HS-27A (cell line): ENCODE measurements at places on chromosomes 6 and 20.

GRCh38 chr6:147087641-147088040 lies 116.6 kb upstream of the STXBP5 start:
- no peak for DNase-seq

GRCh38 chr6:167643223-167643622 lies 183.5 kb upstream of the AFDN start:
- DNase-seq, result no peak

DNA sequence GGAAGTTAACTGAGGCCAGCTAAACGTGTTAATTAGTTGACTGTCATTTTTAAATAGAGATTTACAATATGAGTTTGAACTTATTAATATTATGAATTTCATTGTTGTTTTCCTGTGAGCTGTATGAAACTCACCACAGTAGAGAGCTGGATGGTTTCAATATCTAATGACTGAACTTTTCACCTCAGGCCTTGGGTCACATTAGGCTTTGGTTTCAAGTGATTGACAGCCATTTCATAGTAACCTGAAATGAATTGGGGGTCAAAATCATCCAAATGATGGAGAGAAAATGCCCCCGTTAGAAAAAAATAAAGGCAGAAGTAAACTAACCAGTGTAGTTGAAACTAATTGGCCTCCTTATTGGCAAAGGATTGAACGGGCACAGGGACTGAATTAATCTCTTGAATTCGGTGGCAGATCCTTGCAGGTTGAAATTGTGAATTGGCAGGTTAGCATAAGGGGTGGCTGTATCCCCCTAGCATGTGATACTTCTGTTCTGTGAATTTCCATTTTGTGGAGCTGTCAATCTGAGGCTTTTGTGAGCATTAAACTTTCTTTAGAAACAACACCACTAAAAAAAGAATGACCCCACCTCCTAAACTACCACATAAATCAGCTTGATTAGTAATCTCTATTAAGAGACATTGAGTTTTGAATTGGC lies 155.1 kb upstream of the MMS22L start:
- DNase-seq, result no peak

DNA sequence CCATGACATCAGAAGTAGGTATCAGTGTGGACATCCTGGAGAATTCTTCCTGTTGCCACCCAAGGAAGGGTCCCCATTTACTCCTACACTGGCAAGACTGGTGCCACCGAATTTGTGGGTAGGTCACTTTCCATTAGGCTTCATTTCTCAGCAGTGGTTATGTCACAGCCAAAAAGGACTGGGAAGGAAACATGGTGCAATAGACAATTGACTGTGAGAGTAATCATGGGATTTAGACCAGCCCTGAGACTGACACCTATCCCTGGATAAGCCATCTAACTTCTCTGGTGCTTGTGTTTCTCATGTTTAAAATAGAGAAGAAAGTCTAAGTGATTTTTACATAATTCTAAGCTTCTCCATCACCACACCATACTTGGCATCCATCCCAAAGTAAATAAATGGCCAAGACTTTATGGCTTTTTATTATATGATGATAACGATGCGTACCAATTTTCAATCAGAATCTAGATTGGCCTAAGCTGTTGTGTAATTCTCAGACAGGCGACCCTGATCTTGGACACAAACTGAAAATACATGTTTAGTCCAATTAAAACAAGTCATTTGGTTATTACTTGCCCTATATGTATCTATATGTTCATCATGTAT lies 10.2 kb downstream of the SMPDL3A start:
- DNase-seq, result no peak

DNA sequence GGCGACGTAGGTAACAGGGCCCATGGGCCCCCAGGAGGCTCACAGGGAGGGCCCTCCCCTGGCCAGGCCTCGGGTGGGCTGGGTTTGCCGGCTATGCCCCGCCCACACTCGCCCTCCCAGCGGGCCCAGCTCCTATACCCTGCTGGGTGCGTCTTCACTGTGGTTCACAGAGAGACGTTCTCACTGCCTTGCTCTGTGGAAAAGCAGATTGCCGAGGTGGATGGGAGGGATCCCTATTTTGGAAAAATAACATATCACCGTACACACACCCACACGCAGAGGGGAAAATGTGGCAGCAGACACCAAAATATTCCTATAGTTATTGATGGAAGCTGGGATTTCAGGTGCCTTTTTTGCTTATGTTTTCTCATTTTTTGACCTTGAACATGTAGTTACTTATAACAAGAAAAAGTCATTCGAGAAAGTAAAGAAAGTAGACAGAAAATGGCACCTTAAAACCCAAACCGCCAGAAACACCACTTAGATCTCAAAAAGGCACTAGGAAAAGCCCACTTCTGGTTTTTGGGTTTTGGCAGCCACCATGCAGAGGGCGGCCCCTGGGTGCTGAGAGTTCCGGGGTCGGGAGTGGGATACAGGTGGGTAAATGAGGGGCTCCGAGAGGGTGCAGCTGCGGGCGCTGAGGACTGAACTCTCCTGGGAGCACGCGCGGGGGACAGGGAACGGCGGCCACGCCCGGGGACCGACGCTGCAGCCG lies 49.4 kb downstream of the TMEM242 start:
- no peak for DNase-seq
